CD4-positive, alpha-beta memory T cell (primary cell): ENCODE measurements at places on chromosomes 13 and 19.

DNA sequence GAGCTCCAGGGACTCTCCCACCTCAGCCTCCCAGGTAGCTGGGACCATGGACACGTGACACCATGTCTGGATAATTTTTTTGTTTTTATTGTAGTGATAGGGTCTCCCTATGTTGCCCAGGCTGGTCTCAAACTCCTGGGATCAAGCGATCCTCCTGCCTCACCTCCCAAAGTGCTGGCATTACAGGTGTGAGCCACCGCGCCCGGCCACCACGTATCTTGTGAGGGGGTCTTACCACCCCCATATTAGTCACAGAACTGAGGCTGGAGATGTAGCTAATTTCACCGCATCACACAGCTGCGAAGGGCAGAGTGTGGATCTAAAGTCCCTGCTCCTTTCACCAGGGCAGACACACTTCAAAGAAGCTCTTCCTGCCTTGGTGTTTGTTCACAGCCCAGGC is 211.8 kb upstream of the SOX1 start:
- H3K27ac ChIP-seq = no peak overlapping the region
- no peaks in the 10 kb centered on the region for H3K4me1 ChIP-seq
- no peaks in the 10 kb centered on the region for H3K36me3 ChIP-seq
- H3K27me3 ChIP-seq = no peaks in the 10 kb centered on the region
- H3K4me3 ChIP-seq = no peak overlapping the region

DNA sequence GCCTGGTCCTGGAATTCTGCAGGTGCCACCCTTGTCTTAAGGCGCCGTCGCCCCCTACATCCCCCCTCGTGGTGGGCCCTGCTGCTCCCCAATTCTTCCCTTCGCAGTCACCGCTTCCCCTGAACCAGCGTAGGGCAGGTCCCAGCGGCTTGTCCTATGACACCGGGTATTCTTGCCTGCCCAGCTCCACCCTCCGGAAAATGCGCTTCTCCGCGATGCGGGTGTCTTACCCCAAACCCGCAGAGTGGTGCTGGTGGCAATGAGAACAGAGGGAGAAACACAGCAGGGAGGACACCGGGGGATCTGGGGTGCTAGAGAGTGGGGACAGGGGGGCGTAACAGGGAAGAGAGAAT is 9.0 kb downstream of the ZNF808 start:
- no peaks in the 10 kb centered on the region for H3K36me3 ChIP-seq
- H3K27me3 ChIP-seq = no peaks in the 10 kb centered on the region
- H3K4me1 ChIP-seq = peaks cover 12% of the 10 kb centered on the region
- H3K27ac ChIP-seq = peak overlapping the region; percentile 80
- peak overlapping the region; percentile 90 for H3K4me3 ChIP-seq
- DNase-seq = peak; percentile 51

- no peaks in the 10 kb centered on the region for H3K4me1 ChIP-seq
- H3K27ac ChIP-seq = no peak overlapping the region
- no peaks in the 10 kb centered on the region for H3K36me3 ChIP-seq
- H3K27me3 ChIP-seq = no peaks in the 10 kb centered on the region
These were observed 137.8 kb upstream of the SOX1 start for GRCh38 chr13:111929036-111929616.

GRCh38 chr13:37627428-37627827 is 28.9 kb upstream of the POSTN start:
- no peaks in the 10 kb centered on the region for H3K27me3 ChIP-seq
- no peak for DNase-seq
- no peak overlapping the region for H3K4me3 ChIP-seq
- H3K36me3 ChIP-seq = no peaks in the 10 kb centered on the region

DNA sequence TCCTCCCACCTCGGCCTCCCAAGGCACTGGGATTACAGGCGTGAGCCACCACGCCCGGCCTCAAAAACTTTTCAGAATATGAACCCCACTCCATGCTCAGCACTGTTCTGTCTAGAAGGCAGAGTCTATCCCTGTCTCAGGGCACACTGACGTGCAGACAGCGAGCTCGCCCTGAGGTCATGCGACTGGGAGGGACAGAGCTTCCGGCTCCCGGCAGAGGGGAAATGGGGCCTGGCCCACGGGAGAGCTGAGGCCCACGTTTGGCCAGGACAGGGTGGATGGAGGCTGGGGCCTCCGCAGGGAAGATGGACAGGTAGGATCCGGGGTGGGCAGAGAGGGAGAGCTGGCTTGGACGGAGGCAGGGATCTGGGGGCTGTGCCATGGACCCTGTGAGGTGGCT is 2.8 kb upstream of the AZU1 start:
- no peaks in the 10 kb centered on the region for H3K27me3 ChIP-seq
- H3K27ac ChIP-seq = no peak overlapping the region
- H3K36me3 ChIP-seq = no peaks in the 10 kb centered on the region
- H3K4me1 ChIP-seq = no peaks in the 10 kb centered on the region

- H3K4me1 ChIP-seq = peaks cover 46% of the 10 kb centered on the region
- H3K27me3 ChIP-seq = no peaks in the 10 kb centered on the region
- H3K4me3 ChIP-seq = no peak overlapping the region
- H3K36me3 ChIP-seq = no peaks in the 10 kb centered on the region
- H3K27ac ChIP-seq = peak overlapping the region; percentile 29
These were observed 431.7 kb downstream of the KLF12 start for GRCh38 chr13:73702419-73703071.

DNA sequence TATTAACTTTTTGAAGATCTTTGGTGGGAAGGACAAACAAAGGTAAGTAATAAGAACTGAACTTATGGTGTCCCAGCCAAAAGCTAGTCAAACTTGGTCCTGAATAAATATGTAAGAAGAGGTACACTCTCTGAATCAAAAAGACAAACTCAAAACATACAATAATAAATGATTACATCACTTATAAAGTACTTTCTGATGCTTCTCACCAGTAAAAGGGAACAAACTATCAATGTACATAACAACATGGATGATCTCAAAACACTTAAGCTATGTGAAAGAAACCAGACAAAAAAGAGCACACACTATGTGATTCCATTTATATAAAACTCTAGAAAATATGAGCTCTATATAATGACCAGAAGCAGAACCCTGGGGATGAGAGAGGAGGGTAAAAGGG is 138.3 kb downstream of the VWA8 start:
- H3K36me3 ChIP-seq = peaks cover 5% of the 10 kb centered on the region
- H3K4me1 ChIP-seq = no peaks in the 10 kb centered on the region
- H3K27ac ChIP-seq = no peak overlapping the region

GRCh38 chr13:78736142-78736541 is 77.2 kb upstream of the OBI1 start:
- no peaks in the 10 kb centered on the region for H3K4me1 ChIP-seq
- no peak for DNase-seq
- H3K4me3 ChIP-seq = no peak overlapping the region
- no peaks in the 10 kb centered on the region for H3K36me3 ChIP-seq

- no peak overlapping the region for H3K27ac ChIP-seq
- H3K4me1 ChIP-seq = no peaks in the 10 kb centered on the region
- H3K4me3 ChIP-seq = no peak overlapping the region
- DNase-seq = no peak
- no peaks in the 10 kb centered on the region for H3K27me3 ChIP-seq
These were observed 130.5 kb downstream of the B3GLCT start for GRCh38 chr13:31330236-31330635.

GRCh38 chr19:10826231-10826630 is 9.8 kb downstream of the TMED1 start:
- no peaks in the 10 kb centered on the region for H3K27me3 ChIP-seq
- H3K4me1 ChIP-seq = no peaks in the 10 kb centered on the region
- H3K4me3 ChIP-seq = no peak overlapping the region
- DNase-seq = no peak
- peaks cover 53% of the 10 kb centered on the region for H3K36me3 ChIP-seq

DNA sequence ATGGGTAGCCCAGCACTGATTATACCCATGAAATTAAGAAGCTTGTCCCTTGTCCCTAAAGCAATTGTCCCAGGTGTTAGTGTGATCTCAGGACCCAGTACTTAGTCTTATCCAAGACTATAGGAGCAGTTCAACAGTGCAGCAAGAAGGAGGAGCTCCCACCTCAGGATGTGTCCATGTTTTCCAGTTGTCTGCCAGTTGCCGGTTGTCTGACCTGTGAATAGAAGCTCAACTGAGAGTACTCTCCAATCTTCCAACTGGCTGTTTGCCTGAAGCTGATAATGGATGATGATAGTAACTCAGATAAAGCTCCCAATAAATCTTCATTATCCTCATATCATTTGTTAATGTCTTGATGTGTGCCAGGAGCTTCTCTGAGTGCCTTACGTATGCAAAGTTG is 107.2 kb upstream of the HTR2A start:
- no peaks in the 10 kb centered on the region for H3K4me1 ChIP-seq
- H3K27ac ChIP-seq = no peak overlapping the region
- H3K27me3 ChIP-seq = no peaks in the 10 kb centered on the region

DNA sequence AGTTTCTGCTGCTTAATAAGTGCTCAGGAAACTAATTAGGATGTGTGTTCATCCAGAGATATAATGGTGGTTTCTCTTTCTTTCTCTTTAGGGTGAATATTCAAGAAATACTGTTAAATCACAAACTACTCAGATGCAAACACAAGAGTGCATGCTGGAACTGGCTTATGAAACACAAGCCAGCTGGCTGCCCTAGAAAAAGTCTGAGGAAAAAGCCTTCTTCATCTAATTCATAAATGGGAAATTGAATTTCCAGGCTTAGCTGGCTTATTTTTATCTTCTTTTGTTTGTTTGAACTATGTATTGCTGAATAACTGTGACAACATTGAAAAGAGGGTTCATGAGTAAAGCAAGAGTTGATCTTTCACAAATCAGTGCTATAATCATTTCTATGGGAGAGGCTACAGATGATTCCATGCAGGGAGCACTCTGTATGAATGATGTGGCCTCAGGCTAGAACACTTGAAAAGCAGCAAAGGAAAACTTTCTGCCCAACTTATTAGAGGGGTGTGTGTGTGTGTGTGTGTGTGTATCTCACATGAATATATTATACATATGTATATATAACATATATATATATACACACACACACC is 69.8 kb upstream of the SCEL start:
- no peaks in the 10 kb centered on the region for H3K36me3 ChIP-seq
- no peak overlapping the region for H3K27ac ChIP-seq
- H3K27me3 ChIP-seq = no peaks in the 10 kb centered on the region
- DNase-seq = no peak
- H3K4me3 ChIP-seq = no peak overlapping the region

DNA sequence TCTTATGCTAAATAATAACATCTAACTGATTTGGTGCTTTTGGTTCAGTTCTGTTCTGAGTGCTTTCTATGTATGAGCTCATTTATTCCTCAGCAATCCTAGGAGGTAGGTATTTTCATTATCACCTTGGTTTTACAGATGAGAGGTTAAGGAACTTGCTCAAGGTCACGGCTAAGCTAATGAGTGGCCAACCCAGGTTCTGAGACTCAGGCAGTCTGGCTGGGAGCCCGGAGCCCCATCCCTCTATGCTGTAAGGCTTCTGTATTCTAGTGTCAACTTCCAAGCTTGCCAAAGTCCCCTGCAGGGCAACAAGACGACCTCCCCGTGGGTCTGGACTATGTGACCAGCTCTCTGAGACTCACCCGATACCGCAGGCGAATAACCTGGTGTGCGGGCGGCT is 60.5 kb downstream of the PARP4 start:
- no peak overlapping the region for H3K27ac ChIP-seq
- H3K36me3 ChIP-seq = peaks cover 57% of the 10 kb centered on the region
- no peak overlapping the region for H3K4me3 ChIP-seq
- no peaks in the 10 kb centered on the region for H3K4me1 ChIP-seq
- H3K27me3 ChIP-seq = no peaks in the 10 kb centered on the region
- DNase-seq = no peak

DNA sequence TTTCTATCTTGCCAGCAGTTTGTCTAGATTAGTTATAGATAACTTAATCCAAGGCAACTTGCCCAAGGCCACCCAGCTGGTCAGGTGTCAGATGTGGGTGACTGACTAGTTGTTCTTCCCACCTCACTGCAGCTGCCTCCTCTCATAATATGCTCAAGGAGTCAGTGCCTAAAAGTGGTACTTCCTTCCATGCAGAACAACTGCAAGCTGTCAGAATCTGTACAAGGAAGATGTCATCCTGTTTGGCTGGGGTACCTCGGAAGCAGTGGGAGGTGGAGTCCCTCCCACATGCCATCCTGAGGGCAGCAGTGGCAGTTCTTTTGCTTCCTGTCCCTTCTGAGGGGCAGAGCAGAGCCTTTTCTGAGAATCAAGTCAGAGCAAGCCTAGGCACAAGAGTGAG is 193.2 kb upstream of the RFC3 start:
- no peaks in the 10 kb centered on the region for H3K36me3 ChIP-seq
- DNase-seq = no peak
- no peak overlapping the region for H3K27ac ChIP-seq
- peaks cover 11% of the 10 kb centered on the region for H3K4me1 ChIP-seq
- H3K27me3 ChIP-seq = no peaks in the 10 kb centered on the region

GRCh38 chr13:38409771-38410170 is 60.1 kb downstream of the UFM1 start:
- H3K4me1 ChIP-seq = no peaks in the 10 kb centered on the region
- DNase-seq = no peak
- H3K36me3 ChIP-seq = no peaks in the 10 kb centered on the region
- H3K27me3 ChIP-seq = no peaks in the 10 kb centered on the region
- no peak overlapping the region for H3K27ac ChIP-seq

DNA sequence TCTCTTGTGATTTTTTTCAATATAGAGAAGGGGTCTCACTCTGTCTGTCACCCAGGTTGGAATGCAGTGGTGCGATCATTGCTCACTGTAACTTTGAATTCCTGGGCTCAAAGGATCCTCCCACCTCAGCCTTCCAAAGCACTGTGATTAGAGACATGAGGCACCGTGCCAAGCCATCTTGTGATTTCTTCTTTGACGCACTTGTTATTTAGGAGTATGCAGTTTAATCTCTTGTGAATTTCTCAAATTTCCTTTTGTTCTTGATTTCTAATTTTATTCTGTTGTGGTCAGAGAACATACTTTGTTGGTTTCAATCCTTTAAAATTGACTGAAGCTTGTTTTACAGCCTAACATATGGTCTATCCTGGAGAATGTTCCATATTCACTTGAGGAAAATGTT is 14.5 kb downstream of the IPO5 start:
- H3K36me3 ChIP-seq = no peaks in the 10 kb centered on the region
- H3K4me1 ChIP-seq = no peaks in the 10 kb centered on the region
- no peak overlapping the region for H3K27ac ChIP-seq
- no peak overlapping the region for H3K4me3 ChIP-seq

GRCh38 chr13:59103004-59103768 is 1060.5 kb downstream of the DIAPH3 start:
- no peak for DNase-seq
- no peak overlapping the region for H3K4me3 ChIP-seq
- H3K27ac ChIP-seq = no peak overlapping the region
- H3K36me3 ChIP-seq = no peaks in the 10 kb centered on the region
- no peaks in the 10 kb centered on the region for H3K4me1 ChIP-seq

- no peak overlapping the region for H3K4me3 ChIP-seq
- peaks cover 36% of the 10 kb centered on the region for H3K36me3 ChIP-seq
- no peak overlapping the region for H3K27ac ChIP-seq
- H3K4me1 ChIP-seq = peaks cover 24% of the 10 kb centered on the region
- no peak for DNase-seq
These were observed 3.8 kb downstream of the WBP4 start for GRCh38 chr13:41065078-41065477.

GRCh38 chr19:7817801-7818200 is 12.2 kb upstream of the EVI5L start:
- DNase-seq = no peak
- H3K4me1 ChIP-seq = peaks cover 18% of the 10 kb centered on the region
- H3K27me3 ChIP-seq = no peaks in the 10 kb centered on the region
- H3K36me3 ChIP-seq = no peaks in the 10 kb centered on the region
- H3K27ac ChIP-seq = no peak overlapping the region
